ENCODE measurements at places on chromosomes 5 and 9.

GRCh38 chr5:72212171-72212570 is 104.9 kb downstream of the MAP1B start:
- DNase-seq, result no peak

DNA sequence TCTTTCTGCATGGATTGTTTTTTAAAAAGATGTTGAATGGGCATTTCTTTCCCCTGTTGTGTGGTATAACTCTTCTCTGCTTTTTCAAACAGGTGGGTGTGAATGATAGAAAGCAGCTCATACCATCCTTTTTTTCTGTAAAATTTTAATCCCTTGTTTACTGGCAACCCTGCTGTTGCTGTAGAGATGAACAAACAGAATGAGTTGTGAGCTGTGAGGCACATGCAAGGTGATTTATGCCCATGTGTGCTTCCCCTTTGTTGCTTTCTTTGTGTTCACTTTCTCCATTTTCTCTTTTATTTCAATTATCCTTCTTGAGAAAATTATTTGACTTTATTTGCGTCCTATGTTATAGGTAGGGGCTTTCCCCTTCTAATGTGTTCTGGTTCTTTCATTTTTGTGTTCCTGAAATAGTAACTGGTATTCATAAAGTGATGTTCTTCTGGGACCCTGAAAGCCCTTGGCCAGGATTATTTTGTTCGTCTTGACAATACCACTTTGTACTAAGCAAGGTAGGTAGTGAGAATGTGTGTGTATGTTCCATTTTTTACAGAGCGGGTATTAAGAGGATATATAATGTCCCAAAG is 79.9 kb downstream of the AOPEP start:
- DNase-seq, result no peak

DNA sequence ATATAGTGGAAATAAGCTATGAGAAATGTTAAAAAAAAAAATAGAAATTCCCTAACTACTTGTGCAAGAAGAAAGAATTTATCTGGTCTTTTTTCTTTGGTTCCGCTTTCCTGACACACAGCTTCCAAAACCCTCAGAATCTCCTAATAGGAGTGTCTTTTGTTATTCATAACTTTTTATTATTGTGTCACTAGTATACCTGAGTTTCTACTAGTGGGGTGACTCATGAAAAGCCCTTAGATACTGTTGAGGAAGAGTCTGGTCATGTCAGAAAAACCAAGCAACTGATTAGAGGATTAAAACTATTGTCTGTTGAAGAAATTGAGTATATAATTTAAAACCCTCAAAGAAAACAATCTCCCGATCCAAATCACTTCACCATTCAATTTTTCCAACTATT is 152.8 kb upstream of the IFNE start:
- DNase-seq, result no peak

- DNase-seq, result no peak
Measured at GRCh38 chr9:93955981-93956784, 1.0 kb upstream of the BARX1 start.

DNA sequence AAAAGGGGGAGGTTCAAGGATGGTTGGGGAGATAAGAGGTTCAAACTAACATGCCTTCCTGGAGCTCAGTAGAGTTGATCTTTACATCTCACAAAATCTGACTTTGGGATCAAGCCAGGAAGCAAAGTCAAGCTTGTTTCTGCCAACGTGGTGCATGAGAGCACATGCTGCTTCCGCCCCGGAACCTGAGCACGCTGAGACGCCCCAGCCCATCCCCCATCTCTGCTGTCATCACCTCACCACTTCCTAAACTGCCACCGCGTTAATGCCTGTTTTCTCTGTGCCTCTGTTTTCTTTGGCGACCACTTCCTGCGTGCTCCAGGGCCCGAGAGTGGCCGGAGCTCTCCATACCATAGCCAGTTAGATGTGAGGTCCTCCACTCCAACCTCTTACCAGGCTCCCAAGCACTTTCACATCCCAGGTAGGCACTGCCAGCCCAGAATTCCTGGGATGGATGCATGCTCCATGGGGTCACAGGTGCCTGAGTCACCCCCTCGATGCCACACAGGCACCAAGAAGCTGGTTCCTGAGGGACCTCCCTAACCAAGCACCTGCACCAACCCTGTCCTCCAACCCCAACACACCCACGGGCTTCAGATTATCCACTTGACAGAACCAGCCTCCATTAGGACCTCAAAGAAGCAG is 31.2 kb upstream of the AFAP1L1 start:
- no peak for DNase-seq

DNA sequence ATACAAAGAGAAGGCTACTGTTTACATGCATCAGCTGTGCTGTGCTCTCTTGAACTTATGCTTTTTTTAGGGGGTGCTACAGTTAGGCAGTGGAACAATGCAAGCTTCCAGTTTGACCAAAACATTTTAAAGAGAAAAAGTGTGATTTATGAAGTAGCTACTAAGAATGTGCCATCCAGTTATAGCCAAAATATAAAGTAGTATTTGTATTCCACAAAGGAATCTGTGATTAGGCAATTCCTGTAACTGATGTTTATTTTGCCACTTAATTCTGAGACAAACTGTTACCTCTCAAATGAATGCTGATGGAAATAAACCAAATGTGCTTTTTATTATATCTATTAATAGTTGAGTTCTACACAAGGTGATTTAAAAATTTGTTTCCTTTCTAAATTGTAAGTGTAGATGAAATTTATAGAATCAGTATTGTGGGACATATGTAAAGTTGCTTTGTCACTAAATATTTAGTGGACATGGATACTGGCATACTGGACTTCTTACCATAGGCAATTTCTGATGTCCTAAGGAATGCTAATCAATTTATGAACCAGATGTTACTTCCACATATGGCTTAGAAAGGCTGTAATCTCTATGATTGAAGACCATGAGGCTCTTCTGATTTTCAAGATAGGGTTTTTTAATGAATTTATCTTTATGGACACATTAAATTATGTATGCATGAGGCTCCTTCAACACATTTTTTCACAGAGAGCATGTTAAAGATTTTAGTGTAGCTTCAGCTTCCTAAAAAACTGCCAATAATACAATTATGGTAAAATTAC is 410.2 kb downstream of the PRR16 start:
- DNase-seq, result no peak

DNA sequence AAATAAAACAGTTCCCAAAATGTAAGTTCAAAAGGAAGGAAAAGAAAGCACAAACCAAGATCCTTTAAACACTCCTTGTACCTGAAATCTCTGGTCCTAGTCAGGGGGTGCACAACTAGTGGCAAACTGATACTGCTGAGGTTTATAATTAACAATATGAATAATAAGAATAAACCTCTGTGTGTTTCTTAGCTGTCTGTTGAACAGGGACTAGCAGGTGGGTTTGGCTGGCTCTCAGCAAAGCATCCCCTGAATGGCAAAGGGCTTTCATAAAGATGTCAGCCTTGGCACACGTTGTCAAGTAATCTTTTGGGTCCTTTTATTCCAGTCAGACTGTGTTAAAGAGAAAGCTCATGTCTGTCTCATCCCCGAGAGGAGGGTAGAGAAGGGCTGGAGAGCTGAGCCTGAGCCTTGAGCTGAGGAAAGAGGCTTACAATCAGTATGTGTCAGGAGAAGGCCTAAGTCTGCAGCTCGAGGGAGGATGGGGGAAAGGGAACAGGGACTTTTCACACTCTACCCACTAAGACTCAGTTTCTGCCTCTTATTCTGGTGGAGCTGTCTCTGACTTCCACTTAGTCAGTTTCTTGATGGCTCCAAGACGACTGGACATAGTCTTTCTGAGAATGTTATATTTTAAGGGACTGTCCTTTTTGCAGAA is 123.0 kb downstream of the GALNT10 start:
- no peak for DNase-seq

DNA sequence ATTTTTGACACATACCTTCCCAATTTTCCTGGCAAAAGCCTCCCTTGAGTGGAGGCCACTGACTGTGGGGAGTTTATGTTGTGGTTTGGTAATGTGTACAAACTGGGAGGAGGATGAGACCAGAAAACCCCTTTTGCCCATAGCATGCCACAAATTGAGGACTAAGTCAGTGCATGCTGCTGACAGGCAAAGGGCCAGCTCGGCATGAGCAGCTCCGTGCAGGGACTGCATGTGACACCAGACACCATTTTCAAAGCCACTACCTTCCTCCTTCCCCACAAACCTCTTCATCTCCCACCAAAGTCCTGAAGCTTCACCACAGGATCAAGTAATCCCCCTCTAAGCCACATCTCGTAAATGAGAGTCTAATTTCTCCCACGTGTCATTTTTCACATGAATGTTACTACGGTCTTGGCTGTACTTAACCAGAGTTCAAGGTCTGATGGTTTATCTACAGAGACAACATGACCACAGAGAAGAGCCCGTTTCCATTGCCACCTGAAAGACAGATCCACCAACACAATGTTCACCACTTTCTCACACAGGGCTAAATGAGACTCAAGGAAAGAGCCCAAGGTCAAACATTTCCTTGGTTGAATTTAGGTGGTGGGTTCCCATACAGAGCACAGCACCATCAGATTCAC is 106.5 kb downstream of the NFIB start:
- no peak for DNase-seq

- DNase-seq, result no peak
Measured at GRCh38 chr5:81924442-81924841, 47.4 kb upstream of the ATG10 start.

DNA sequence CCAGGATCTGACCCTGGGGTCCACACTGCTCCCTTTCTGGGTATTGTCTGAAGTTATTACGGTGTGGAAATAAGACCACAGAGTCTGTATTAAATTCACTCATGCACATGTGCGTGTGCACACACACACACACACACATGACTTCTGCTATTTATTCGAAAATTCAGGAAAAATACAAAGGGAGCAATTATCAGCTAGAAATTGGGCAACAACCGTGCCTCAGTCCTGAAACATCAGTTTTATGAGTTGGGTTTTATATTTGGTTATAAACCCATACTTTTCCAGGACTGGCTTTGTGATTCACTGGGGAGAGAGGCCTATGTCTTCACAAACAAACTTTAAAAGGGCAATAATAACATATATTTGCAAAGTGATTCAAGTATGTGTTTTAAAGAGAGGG is 90.2 kb downstream of the ANGPTL2 start:
- DNase-seq, result no peak

DNA sequence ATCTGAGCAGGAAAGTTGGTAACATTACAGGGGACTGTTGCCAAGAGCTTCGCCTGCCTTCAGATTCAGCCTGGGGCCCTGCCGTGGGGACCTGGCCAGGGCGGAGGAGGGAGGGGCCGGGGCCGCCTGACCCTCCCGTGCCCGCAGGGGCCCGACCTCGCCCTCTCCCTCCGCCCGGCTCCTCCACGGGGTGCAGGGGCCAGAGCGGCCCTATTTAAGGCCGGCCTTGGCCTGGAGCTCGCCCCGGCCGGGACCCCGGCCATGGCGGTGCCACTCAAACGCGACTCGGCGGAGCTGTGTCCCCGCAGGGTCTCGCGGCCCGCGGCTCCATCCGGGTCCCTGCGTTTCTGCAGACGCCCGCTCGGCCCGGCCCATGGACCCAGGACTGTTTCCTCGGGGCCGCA is 757 bp downstream of the TMEM250 start:
- DNase-seq, result no peak

DNA sequence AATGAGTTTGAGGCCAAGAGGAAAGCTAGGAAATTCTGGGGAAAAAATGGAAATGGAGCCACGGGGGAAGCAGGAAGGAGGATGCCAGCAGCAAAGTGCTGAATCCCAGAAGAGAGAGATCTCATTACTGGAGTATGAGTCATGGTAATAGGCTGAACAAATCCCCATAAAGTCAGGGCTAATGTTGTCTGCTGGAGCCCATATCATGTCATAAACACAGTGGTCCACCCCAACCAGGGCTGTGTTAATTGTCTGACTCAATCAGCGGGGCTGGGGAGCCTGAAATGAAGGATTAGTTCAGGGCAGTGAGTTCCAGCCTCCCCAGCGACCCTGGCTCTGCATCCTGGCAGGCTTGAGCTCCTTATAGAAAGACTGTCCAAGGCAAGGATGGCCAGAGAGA is 68.8 kb downstream of the TLR4 start:
- DNase-seq, result peak; percentile 53

GRCh38 chr5:59810041-59810440 is 83.5 kb downstream of the PDE4D start:
- DNase-seq, result peak; percentile 11

DNA sequence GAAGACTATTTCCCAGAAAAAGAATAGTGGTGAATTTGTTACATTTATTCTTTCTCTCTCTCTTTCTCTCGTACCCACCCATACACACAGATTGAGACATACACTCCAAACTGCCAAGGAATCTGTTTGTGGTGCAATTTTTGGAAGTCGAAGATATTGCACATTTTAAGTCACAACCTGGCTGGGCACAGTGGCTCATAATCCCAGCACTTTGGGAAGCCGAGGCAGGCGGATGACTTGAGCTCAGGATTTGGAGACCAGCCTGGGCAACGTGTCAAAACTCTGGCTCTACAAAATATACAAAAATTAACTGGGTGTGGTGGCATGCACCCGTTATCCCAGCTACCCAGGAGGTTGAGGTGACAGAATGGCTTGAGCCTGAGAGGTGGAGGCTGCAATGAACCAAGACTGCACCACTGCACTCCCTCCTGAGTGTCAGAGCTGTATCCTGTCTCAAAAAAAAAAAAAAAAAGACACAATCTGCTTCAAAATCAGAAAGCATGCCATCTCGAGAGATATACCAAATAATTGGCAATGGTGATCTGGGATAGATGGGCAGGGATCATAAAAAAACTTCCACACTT is 19.2 kb upstream of the PLIN2 start:
- DNase-seq, result no peak

- DNase-seq, result no peak
Measured at GRCh38 chr9:89526667-89527066, 28.8 kb upstream of the SEMA4D start.

- peak; percentile 86 for DNase-seq
Measured at GRCh38 chr5:137491121-137491520, 8.0 kb downstream of the SPOCK1 start.

DNA sequence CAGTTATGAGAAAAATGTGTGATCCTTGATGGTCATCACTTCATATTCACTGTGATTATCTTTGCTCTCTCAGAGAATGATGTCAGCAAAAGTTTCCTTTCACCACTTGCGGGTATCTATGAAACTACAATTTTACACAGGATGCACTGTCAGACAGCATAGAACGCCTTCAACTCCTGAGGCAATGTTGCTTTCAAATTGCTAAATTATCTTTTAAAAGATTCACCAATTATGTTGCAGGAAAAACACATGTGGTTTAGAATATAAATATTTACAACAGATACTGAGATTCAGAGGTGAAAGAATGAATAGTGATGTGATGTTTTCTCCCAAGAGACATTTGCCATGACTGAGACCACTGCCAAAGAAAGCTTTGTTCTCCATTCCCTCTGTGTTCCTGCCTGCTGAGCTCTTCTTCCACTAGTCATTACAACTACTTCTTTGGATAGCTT is 879.8 kb upstream of the DMAC1 start:
- no peak for DNase-seq

All from RCC 7860 (cell line).